NCI-H1105 treated with DMSO at 0.1 percent for 48 hours (cell line): ENCODE measurements at places on chromosomes 11 and 22.
A peak's percentile ranks its signal among the peaks of the same experiment; 100 is the strongest.

- peak; percentile 66 for DNase-seq
These were observed 565 bp downstream of the NUCB2 start for GRCh38 chr11:17277024-17277584.

DNA sequence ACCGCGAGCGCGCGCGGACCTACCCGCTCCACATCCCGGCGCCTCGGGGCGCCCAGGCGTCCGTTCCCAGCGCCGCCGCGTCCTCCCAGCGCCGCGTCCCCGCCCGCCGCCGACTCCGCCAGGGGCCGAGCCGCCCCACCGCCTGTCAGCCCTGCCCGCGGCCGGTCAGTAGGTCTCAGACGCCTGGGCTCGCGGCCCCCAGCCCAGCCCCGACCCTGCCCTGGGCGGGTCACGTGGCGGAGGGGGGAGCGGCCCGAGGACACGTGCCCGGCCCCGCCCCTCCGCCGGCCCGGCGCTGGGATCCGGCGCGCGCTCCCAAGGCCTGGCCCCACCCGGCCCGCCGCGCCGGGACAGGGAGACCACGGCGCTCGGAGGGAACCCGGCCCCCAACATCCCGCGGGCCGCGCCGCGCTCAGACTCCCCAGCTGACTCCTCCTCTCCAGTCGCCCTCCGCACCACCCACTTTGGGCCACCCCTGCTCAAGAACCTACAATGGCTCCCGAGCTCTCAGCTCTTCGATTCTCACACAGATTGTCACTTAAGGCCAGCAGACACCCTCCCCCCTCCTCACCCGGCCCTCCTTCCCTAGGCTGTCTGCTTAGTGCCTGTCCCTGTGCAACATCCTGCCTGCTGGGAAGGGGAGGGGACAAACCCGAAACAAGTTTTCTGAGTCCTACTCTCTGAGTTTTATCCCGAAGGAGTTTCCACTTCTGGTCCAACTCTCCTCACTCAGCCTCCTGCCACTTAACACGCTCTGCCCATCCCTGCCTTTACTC, at the start of gene RAB3IL1:
TSS of gene RAB3IL1 (minus strand) at position 233 of the 776 bp plus-strand sequence. CDS start at position 34, 199 bp downstream.
- no peak for DNase-seq

DNA sequence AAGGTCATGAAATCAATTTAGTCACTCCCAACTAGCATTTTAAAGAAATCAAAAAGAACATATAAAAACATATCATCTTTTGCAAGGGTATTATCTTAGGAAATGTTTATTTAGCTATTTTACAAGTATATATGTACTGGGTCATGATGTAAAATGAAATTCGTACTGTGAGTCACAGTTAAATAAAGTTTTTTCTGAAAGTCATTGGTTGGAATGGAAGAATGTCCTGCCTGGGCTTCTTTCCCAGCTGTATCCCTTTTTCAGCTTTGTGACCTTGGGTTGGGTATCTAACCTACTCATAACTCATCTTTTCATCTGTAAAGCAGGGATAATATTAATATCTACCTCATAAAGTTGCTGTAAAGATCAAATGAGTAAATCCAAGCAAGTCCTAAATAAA, 15.7 kb downstream of the FDX1 start:
- DNase-seq, result no peak

DNA sequence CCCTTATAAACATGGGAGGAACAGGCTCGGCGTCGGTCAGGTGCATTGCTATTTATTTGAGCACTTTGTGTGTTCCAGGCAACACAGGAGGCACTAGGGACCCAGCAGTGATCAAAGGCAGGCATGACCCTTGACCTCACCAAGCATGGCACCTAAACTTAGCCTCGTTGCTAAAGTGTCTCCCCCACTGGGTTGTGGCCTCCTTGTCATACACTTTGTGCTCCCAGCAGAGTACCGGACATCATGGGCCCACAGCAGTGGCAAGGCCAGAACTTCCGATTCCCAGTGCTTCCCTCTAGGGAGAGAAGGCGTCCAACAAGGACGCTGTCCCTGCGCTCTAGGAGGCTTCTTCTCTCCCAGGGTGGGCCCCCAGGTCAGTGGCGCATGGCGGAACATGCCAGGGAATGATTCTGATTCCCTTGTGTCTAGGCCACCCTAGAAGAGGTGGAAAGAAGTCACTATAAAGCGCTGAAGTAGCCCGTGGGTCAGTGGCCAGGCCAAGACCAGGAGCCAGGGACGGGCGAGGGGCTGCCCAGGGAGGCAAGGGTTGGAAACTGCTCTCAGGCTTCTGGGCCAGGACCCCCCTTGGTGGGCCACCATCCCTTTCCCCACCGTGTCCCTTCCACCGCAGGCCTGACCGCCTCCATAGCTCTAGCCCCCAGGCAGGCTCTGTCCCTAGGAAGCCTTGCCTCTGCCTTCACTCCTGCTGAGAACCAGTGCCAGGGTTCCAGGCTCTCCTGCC, 19.7 kb downstream of the TOM1 start:
- DNase-seq, result no peak

GRCh38 chr22:43726322-43726721, 85.8 kb downstream of the EFCAB6 start:
- DNase-seq, result no peak

- no peak for DNase-seq
These were observed 48.4 kb downstream of the INSC start for GRCh38 chr11:15163136-15163535.

DNA sequence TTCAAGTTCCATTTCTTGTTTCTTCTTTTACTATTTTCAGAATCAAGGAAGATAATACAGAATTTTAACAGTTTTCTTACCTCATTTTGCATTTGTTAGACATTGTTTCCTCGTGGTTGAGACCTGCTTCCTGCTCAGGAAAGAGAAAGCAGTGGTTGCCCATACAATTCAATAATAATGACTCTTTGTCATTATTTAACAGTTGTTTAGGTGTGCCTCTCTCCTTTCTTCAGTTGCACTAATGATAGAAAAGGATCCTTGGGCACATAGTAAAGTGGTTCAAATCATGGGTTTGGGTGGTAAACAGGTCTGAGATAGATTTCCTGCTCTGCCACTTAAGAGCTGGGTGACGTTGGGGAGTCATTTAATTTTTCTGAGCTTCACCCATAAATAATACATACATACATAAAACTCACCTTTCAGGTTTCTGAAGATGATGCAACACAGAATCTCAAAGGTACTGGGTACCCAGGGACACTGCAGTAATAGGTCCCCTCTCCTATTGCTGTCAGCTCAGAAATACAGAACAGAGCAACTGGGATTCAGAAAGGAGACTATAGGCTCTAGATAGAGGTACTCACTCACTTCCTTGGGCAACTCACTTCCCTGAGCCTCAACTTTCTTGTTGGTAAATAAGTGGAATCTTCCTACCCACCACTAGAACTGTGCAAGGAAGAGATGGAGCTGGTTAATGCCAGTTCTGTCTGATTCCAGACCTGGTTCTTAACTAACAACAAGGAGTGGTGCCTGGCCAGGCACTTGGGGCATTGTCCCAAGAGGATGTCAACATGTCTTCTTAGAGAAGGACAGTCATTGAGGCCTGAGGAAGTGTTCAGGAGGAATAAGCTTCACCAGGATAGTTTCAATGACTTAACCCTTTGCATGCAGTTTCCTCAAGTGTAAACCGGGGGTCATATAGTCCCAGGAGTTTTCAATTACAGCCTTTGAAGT, 34.9 kb downstream of the CD44 start:
- DNase-seq, result no peak

- DNase-seq, result no peak
These were observed 4.3 kb downstream of the SLC43A3 start for GRCh38 chr11:57422669-57423068.

DNA sequence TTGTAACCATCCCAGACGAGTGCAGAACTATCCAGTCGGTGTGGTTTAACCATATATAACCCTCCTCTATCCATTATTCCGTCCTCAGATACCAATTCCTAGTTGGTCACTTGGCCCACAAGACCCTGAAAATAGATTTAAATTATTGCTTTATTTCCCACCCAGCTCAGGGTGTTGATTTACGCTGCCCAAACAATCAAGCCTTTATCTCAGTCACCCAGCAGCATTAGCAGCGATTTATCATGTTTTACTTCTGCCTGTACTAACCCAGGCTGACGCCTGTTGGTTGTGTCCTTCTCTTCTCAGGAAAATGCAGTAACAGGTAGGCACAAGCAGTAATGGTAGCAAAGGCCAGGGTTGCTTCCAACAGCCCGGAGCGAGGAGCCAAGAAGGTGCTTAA, 81.2 kb downstream of the DSCAML1 start:
- no peak for DNase-seq

- no peak for DNase-seq
These were observed 101.0 kb downstream of the BRD1 start for GRCh38 chr22:49726701-49727101.

DNA sequence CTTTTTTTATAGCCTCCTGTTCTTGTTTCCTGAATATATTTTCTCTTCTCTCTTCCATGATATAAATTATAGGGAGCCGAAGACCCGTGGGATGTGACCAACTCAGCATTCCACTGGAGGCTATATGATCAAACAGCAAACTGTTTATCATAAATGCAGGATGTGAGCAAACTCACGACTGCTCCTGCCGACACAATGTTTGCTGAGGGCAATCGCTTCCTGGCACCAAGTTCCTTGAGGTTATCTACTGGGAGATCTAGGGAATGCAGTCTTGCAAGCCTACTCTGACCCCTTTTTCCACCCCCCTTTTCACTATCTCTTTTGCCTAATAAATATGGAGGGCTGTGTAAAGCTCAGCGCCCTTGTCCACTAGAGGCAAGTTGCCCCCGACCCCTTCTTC, 13.5 kb upstream of the PLAAT4 start:
- no peak for DNase-seq

DNA sequence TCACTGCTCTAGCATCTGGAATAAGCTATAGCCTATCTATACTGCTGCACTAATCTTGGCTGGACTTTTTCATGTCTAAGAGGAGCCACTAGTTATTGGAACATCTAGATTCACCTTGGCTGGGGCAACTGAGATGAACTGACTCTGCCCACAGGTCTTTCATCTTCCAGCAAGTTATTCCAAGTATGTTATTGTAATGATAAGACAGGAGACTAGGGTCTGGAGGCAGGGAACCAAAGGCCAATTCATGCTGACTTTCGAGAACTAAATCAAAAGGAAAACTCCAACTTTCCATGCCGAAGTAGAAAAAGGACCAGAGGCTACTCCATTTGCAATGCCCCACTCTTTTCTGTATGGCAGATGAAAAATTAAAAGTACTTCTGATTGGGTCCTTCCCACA, 1243.0 kb upstream of the RAG2 start:
- no peak for DNase-seq

DNA sequence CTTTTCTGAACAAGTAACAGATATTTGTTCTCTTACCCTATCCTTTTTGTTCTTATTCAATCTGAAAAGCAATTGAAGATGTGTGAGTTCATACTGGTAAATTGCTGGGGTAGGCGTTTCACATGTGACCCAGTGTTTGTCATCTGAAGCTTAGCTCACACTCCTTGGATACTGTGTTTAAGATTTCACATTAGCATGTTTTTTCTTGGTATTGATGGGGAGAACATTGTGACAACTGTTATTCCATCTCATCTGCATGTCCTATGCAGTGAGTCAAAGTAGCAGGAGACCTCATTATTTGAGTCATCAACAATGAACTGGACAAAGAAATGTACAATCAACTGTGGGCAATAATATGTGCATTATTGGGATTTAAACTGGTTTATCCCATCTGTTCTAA, 691.6 kb upstream of the ANO5 start:
- no peak for DNase-seq

DNA sequence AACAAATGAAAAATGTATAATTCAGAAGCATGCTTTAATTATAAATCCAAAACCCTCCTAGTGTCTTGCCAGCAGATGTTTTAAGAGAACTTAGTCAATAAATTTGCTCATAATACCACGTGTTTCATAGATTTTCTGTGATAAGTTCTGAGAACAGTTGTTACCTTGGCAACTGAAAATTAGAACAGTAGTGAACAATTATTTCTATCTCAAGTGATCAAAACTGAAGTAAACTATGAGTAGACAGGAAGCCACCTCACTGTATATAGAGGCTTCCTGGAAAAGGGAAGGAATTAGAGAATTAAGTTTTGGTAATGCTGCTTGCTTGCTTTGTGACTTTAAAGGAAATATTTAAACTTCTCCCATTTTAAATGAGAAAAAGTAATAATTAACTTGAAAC, 266.0 kb upstream of the ANO3 start:
- DNase-seq, result no peak

GRCh38 chr22:45917146-45917545, 59.8 kb downstream of the WNT7B start:
- DNase-seq, result peak; percentile 81

DNA sequence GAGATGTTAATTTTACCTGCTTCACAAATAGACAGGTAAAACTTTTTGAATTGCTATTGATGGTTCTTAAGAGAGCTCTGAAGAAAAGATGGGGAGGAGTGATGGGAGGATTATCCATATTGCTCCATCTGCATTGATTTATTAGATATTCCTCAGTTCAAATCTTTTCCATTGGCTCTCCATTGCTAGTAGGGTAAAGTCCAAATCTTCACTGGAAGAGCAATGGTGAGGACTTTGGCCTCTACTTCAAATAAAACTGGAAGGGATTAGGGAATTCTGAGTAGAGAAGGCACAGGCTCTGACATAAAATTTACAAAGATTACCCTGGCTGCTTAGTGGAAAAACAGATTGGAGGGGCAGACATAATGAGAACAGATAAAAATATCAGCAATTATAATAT, 1024.1 kb downstream of the LRRC4C start:
- DNase-seq, result no peak

DNA sequence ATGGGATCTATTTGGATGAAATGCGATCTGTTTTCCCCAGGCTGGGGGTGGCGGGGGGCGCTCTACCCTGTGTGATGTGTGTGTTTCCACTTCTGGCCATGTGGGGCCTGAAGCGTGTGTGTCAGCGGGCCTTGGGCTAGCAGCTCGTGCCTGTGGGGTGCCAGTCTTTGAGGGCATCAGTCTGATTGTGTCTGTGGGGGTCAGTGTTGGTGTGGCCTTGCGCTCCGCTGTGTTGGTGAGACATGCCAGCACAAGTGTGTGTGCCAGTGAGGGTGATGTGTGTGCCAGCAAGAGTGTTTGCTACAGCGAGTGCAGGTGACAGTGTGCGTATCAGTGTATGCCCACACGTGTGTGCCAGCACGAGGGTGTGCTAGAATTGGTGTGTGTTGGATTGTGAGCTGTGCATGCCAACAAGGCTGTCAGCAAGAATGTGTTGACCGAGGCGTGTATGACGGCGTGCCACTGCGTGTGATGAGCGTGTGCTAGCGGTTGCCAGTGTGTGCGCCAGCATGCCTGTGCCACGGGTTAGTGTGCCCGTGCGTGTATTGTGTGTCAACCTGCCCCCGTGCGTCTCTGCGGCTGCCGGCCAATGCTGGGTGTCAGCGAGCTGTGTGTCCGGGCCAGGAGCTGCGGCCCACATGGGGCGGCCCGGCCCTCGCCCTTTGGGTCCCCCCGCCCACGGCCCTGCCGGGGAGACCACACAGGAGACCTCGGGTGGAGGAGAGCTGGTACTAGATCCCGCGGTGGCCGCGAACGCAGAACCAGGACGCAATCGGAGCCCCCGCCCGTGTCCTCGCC, 519 bp downstream of the ARRB1 start:
- no peak for DNase-seq

GRCh38 chr11:35387111-35387982, 32.0 kb downstream of the SLC1A2 start:
- DNase-seq, result no peak

- DNase-seq, result no peak
These were observed 112.2 kb downstream of the BRD1 start for GRCh38 chr22:49715450-49715849.
